Uterus (tissue), 4 donors: ENCODE measurements at places on chromosomes 7 and 10. TPM values are rescaled to one million over a fixed set of nuclear protein-coding genes. Genes with fewer than 3 reads are reported as not detected.

DNA sequence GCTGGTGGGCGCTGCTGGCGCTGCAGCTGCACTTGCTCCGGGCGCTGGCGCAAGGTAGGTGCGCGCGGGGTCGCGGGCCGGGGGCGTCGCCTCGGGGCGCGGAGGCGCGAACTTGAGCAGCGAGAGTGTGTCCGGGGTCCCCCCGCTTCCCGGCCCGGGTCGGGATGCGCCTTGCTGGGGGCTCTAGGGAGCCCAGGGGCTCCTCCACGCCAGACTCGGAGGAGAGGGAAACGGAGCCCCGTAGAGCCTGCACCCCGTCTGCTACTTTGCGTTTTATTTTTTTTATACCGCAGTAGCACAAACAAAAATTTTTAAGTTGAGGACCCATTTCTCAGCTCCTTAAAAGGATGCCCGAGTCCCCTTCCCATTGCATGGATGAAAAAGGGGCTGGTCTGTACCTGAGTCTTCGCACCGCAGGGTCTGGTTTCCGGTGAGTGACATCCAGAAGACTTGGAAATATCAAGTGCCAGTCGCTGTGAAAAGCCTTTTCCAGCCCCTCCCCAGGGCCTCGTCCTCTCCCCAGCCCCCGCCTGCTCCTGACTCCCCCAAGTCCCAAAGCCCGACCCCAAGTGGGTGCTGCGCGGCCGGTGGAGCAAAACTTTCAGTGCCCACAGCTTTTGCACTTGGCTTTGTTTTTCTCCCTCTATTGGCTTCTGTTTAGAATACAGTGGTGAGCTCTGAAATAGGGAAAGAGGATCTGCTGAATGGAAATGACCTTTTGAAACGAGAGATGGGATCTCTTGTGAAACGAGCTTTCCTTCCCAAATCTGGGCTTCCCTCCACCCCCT, 973 bp downstream of the SDK1 start:
- peak; percentile 20 for DNase-seq

- no peak for DNase-seq
Observed at GRCh38 chr10:13631594-13631993, 44.8 kb downstream of the PRPF18 start.

GRCh38 chr7:91537260-91538152, 273.3 kb downstream of the FZD1 start:
- DNase-seq = no peak

- no peak for DNase-seq
Observed at GRCh38 chr10:84499846-84500245, 171.5 kb downstream of the CCSER2 start.

DNA sequence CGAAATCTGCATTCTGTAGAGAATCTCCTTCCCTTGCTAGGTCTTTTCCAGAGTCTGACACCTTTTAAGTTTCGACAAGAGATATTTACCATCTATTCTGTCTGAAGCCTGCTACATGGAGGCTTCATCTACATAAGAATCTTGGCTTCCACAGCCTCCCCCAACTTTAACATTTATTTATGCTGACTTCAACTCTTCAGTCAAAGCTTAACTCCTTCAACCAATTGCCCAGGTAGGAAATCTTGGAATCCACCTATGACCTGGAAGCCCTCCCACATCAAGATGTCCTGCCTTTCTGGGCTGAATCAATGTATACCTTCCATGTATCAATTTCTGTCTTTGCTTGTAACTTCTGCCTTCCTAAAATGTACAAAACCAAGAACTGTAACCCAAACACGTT, 54.7 kb downstream of the MINPP1 start:
- DNase-seq = no peak

DNA sequence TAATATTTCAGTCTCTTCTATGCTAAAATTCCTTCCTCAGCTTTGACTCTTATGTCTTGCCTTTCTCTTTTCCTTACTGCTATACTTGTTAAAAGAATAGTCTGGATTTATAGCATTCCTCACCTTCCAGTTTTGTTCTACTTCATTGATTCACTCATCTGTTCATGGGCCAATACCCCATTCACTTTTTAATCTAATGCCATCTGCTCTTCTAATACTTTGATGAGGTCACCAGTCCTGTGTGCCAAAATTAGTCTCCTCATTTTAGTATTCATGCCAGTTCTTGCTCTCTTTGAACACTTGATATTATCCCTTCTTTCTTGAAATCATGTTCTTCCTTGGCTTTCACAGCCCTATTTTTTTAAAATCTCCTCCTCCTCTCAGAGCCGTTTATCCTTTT, 19.3 kb downstream of the STK17A start:
- DNase-seq = no peak

GRCh38 chr10:116802876-116803275, 46.4 kb upstream of the ENO4 start:
- no peak for DNase-seq

GRCh38 chr7:338295-339061, 48.5 kb downstream of the FOXL3 start:
- no peak for DNase-seq

- DNase-seq = peak; percentile 76
Observed at GRCh38 chr10:103605359-103606096, 112.0 kb downstream of the NEURL1 start.

DNA sequence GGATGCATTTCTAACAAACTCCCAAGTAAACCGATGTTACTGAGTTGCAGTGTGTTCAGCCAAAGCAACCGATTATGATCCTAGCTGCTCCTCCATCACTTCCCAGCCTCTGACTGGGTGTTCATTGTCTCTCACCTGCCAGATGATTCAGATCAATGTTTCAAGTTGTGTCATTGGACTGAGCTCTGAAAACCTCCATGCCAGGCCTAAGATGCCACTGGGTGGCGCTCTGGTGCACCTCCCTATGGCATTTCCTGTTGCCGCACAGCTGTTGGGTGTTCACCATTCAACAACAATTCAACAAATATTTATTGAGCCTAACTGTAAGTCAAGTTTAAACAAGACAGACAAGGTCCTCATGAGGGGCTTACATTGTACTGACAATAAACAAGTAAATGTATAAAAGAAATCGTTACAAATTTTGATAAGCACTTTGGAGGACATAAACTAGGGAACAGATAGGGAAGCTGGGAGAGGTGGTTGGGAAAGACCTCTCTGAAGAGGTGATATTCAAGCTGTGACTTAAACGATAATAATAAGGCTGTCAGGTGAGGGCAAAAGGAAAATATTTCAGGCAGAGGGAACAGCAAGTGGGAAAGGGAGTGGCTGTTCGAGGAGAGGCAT, 22.8 kb downstream of the RGR start:
- DNase-seq = no peak

DNA sequence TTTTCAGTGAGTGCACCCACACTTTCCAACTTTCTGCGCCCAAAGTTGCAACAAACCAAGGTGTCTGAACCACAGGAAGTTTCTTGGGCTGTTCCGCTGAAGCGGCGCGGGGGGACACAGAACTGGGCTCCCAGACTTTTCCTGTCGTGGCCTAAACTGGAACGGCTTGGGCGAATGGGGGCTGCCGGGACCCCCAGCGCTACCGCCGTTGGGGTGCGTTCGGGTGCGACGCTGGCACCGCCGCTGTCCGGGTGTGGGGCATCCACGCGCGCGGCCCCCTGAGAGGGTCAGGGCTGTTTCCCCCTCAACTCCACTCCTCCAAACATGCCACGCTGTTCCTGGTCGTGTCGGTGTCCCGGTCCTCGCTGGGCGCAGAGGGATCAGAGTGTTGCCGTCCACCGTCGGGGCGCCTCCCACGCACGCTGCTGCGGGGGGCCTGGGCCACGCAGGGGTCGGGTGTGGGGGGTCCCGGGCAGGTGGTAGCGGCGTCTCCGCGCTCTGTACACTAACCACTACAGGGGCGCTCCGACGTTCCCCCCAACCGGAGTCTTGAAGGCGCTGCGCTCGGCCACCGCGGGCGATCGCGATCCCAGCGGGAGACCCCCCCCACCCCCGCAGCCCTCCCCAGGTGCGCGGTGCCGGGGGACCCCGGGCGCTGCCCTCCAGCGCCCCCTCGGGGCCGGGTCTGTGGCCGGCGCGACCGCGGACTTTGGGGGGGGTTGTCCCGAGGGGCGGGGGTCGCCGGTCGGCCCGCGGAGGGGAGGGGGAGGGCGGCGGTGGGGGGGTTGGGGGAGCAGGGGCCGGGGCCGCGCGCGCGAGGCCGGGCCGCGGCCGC, 2.2 kb upstream of the CUX1 start:
- DNase-seq = peak; percentile 67

DNA sequence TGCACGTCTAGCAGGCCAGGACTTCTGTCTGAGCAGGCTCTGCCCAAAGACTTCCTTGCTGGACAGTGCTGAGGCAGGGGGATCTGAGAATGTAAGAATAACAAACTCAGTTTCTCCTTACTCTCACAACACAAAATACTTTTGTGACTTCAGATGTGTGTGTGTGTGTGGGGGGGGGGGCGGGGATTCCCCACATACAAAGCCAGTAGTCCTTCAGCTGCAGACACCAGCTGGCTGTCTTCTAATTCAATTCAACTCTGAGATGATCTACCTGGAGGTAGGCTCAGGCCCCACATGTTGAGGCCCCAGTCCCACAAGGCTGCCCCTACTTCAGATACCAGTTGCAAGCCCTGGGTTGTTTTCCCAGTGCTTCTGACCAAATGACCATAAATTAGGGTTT, 4.7 kb upstream of the CXCL12 start:
- no peak for DNase-seq

DNA sequence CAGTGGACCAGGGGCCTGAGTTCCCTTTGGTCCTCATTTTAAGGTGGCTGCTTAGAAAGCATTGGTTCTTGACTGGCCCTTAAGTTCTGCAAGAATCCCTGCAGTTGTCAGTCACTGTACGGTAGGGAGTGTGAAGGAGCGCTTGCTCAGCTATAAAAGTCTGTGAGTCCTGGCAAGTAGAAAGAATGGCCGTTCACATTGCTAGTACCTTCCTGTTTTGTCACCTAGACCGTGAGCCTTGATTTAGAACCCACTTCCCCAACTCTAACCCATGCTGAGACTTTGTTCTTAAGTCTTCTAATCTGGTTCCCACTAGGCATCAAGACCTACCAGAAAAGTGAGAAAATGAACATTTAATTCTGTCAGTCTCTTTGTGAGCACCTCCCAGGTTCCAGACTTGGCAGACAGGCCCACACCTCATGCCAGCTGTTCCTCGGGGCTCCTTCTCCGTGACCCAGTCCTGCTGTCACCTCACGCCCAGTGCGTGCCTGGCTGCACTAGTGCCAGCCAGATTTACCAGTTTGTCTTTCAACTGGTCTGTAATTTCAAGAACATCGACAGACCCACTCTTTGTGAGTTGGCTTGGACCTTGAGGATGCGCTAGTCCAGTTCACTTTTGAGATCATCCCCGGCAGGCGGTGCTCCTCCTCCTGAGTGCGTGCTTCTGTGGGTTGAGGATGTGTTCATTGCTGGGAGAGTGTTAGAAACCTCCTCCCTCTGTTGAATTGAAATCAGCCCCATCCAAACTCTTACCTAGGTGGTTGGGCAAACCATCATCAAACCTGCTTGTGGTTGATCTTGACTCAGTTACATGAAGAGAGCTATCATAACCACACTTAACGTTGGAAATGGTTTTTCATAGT, 78.5 kb downstream of the SHH start:
- no peak for DNase-seq

Gene GJD4
- total RNA-seq = not detected

Gene SFTPD
- total RNA-seq = not detected

Gene TRPV5
- not detected for total RNA-seq

Gene ZNF746
- 17.0 TPM for total RNA-seq

Gene PNLIPRP3
- not detected for total RNA-seq

Gene COBL
- under 0.01 TPM for total RNA-seq

Gene VWA2
- 2.5 TPM for total RNA-seq

Gene LGI1
- total RNA-seq = not detected

Gene LARP4B
- total RNA-seq = 40.2 TPM
